ENCODE measurements at places on chromosomes 4 and X. TPM values are rescaled to one million over a fixed set of nuclear protein-coding genes. Genes with fewer than 3 reads are reported as not detected.

DNA sequence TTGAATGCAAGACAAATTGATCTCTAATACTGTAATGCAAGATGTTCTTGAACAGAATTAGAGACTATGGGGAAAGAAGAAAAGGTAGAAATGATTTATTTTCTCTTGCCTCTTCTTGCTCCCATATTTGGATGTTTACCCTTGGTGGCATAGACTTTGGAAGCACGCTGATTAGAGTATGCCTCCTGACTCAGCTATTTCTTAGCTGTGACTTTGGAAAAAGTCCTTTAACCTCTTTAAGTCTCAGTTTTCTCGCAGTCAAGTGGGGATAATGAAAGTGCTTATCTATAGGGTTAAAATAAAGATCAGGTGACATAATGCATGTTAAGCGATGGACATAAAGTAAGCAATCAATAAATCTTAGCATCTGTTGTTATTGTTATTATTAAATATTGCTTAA, 545.5 kb downstream of the GLUD2 start:
- DNase-seq, result no peak
- no peak overlapping the region for H3K27ac ChIP-seq
- H3K27me3 ChIP-seq, result no peaks in the 10 kb centered on the region
- H3K4me3 ChIP-seq, result no peak overlapping the region
- H3K36me3 ChIP-seq, result no peaks in the 10 kb centered on the region

DNA sequence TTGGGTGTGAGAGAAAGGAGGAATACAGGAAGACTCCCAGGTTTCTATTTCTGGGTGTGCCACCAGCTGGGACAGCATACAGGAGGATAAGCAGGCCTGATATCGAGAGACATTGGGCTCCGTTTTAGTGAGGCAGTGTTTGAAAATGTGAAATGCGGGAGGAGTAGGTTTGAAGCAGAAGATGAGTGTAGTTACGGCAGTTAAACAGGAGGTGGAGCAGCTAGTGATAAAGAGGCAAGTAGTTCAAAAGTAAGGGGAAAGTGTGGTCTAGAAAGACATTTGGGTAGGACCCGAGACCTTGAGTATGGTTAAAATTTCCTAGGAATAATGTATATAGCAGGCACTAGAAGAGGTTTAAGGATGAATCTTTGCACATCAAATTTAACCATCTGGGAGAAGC, 42.4 kb downstream of the DCUN1D4 start:
- H3K4me1 ChIP-seq, result peaks cover 10% of the 10 kb centered on the region
- no peak for DNase-seq
- H3K4me3 ChIP-seq, result no peak overlapping the region
- peaks cover 8% of the 10 kb centered on the region for H3K36me3 ChIP-seq
- H3K27me3 ChIP-seq, result no peaks in the 10 kb centered on the region

The SPINK2 gene
- total RNA-seq, result 1.4 TPM

The SPIN4 gene
- total RNA-seq, result 11.8 TPM

DNA sequence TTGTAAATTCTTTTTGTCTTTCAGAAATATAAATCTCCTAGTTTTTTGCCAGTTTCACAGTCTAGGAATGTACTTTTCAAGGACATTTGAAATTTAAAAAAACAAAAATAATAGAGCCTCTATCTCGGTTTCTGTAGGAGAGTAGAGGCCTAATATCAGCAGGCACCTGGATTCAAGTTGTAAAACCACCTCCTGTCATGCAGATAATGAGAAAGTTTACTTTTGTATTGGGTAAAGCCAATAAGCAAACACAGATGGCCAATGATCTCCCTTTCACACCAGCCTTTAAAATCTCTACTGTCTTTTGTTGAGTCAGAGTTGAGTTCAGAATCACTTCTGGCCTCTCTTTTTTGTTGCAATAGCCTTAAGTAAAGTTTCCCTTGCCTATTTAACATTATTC, 1499.9 kb downstream of the PCDH18 start:
- DNase-seq, result no peak
- no peak overlapping the region for H3K4me3 ChIP-seq
- H3K36me3 ChIP-seq, result no peaks in the 10 kb centered on the region

GRCh38 chrX:49812177-49812576, 16.9 kb upstream of the PAGE4 start:
- H3K27ac ChIP-seq, result no peak overlapping the region
- no peaks in the 10 kb centered on the region for H3K4me1 ChIP-seq
- H3K27me3 ChIP-seq, result no peaks in the 10 kb centered on the region
- DNase-seq, result no peak
- H3K36me3 ChIP-seq, result no peaks in the 10 kb centered on the region
- H3K4me3 ChIP-seq, result no peak overlapping the region

GRCh38 chrX:13090339-13091110, 46.1 kb upstream of the FAM9C start:
- H3K27ac ChIP-seq, result no peak overlapping the region
- H3K36me3 ChIP-seq, result no peaks in the 10 kb centered on the region
- no peak overlapping the region for H3K4me3 ChIP-seq
- H3K4me1 ChIP-seq, result no peaks in the 10 kb centered on the region
- DNase-seq, result no peak
- H3K27me3 ChIP-seq, result no peaks in the 10 kb centered on the region

The UGT2A1 gene
- not detected for total RNA-seq

Data from H1 (cell line).